ENCODE measurements at places on chromosomes 7 and 10. TPM values are rescaled to one million over a fixed set of nuclear protein-coding genes. Genes with fewer than 3 reads are reported as not detected.

DNA sequence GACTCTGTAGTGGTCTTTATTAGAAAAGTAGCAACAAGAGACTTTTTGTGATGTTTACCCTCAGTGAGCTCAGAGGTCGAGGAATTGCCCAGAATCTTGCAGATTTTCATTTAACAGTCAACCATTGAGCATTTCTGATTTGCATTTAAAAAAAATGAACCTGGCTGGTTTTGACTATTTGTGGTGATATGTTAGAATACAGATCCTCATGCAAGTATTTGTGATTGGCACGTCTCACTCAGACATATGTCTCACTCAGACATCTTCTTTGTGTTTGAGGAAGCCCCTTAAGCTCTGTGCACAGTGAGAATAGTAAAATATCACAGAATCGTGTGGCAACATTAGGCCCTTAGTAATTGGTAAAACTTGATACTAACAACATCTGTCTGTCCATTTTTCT is 113.2 kb downstream of the SND1 start:
- peaks cover 32% of the 10 kb centered on the region for H3K36me3 ChIP-seq
- H3K4me3 ChIP-seq = no peak overlapping the region
- no peak overlapping the region for H3K27ac ChIP-seq
- no peak for DNase-seq
- peaks cover 33% of the 10 kb centered on the region for H3K4me1 ChIP-seq
- no peaks in the 10 kb centered on the region for H3K27me3 ChIP-seq

DNA sequence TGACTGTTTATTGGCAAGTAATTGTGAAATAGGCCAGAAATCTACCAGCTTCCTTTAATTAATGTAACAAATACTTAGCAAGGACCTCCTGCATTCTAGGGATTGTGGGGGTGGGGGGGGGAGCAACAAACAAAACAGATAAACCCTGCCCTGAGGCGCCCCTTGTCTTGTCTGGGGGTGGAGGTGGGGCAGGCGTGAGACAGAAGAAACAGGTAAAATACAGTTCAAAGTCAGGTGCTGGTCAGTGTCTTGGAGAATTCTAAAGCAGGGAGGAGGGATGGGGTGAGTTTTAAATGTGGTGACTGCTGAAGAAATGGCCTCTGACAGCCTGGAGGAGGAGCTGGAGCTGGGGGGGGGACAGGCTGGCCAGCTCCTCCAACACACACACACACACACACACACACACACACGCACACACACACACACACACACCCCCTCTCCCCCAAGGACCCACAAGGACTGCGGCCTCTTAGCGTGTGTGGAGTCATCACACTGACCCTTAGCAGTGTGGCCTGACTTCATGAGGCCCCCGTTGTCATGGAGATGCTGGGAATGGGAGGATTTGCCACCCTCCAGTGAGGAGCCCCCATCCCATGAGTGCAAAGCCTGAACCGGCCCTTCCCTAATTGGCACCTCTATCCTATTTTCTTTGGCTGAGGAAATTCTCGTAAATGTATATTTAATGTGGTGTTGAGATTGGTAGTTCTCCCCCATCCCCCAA is 190.4 kb downstream of the MGMT start:
- DNase-seq = no peak
- no peak overlapping the region for H3K4me3 ChIP-seq
- no peaks in the 10 kb centered on the region for H3K27me3 ChIP-seq
- H3K27ac ChIP-seq = no peak overlapping the region
- H3K4me1 ChIP-seq = no peaks in the 10 kb centered on the region

DNA sequence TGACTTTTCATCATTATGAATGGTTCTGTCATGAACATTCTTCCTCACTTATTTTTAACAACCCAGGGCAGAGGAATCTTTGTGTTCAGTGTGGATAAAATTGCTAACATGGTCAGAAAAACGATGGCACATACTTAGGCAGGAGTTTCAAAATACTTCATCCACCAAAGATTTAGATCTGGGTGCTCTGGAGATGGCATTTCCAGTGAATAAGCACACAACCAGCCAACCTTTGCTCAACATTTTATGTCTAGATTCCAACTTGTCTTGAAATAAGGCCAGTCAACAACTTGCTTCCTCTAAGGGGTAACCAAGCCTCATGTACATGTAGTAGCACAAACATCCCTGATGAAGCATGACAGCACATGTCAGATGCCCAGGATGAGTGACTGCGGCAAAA is 33.4 kb upstream of the ADRB1 start:
- no peak overlapping the region for H3K4me3 ChIP-seq
- no peaks in the 10 kb centered on the region for H3K4me1 ChIP-seq
- DNase-seq = no peak
- H3K27ac ChIP-seq = no peak overlapping the region

- H3K4me1 ChIP-seq = peaks cover 14% of the 10 kb centered on the region
- H3K27ac ChIP-seq = no peak overlapping the region
- no peak overlapping the region for H3K4me3 ChIP-seq
- H3K27me3 ChIP-seq = no peaks in the 10 kb centered on the region
- no peak for DNase-seq
Measured at GRCh38 chr10:30587522-30588031, 42.0 kb downstream of the LYZL2 start.

DNA sequence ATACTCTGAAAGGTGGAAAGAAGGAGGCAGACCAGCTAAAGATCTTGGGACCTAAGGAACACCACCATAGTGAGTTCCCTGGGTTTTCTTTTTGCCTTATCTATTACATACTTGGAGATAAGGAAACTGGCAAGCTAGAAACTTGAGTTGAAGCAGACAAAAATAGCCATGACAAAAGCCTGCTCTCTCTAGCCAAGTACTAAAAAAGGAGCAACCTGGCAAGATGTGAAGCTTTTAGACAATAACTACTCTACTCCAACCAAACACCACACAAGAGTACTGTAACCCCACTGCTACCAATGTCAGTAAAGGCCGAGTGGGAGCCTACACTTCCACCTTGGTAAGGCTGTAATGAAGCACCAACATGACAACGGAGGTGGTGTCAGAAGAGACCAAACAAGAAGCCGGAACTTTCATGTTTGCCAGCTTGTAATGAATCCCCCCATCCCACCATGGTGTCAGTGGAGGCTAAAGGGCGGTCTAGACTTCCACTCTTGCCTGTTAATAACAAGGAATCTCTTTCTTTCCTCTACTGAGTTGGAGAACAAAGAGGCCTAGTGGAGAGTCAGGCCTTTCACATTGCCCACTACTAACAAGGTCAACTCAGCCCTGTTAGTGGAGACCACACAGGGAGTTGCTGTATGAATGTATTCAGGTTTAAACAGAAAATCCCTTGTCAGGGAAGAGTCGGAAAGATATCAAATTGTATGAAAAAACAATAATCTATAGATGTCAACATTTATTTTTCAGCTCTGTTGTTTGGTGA is 55.8 kb upstream of the DYNC1I1 start:
- no peak overlapping the region for H3K4me3 ChIP-seq
- no peaks in the 10 kb centered on the region for H3K27me3 ChIP-seq
- no peak for DNase-seq
- H3K4me1 ChIP-seq = no peaks in the 10 kb centered on the region

DNA sequence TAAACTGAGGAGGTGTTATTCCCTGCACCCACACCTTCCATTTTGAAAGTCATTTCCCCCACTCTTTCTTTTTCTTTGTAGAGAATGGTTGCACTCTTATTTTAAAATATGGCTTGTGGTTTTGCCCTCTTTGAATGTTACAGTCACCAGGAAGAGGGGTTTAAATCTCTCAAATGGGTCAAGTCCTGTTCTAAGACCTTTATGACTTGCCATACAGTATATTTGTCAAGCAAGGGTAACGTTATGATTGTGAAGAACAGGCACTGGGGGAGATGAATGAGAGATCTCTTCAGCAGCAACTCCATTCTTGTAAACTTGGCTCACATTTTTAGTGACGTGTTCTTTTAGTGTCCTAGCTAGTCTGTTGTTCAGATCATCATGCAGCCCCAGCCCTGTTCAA is 634.7 kb downstream of the KCNMA1 start:
- DNase-seq = no peak
- H3K27me3 ChIP-seq = peaks cover 4% of the 10 kb centered on the region
- no peaks in the 10 kb centered on the region for H3K36me3 ChIP-seq
- H3K4me1 ChIP-seq = no peaks in the 10 kb centered on the region
- H3K4me3 ChIP-seq = no peak overlapping the region

DNA sequence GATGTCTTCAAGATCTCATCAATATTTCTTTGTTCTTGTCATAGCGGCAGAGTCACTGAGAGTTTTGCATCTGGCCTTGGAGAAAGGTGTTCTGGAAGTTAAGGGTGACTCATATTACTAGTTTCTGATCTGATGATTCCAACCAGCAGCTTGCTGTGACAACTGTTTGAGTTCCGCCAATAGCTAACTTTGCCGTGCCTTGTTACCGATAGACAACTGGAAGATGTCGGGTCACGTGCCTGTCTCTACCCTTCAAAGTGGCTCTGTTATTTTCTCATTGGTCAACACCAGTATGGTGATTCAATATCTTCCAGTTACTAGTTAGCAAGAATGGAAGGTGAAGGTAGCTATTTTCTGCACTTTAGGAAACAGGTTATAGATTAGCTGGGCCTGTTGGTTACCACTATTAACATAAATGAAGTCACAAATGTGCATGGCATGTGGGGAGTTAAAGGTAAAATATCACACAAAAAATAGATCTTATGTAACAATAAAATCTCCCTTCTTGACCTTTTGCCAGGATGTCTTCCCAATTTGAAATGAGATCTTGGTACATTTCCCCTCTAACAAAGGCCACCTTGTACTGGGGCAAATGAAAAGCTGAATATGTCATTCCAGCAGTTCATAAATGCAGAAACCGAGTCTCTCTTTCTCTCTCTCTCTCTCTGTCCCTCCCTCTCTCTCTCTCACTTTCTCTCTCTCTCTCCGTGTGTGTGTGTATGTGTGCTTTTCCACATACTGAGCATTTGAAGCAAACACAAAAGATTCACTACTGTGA is 2.6 kb upstream of the MGAM2 start:
- no peak overlapping the region for H3K4me3 ChIP-seq
- peaks cover 2% of the 10 kb centered on the region for H3K27me3 ChIP-seq
- H3K4me1 ChIP-seq = no peaks in the 10 kb centered on the region
- no peaks in the 10 kb centered on the region for H3K36me3 ChIP-seq

DNA sequence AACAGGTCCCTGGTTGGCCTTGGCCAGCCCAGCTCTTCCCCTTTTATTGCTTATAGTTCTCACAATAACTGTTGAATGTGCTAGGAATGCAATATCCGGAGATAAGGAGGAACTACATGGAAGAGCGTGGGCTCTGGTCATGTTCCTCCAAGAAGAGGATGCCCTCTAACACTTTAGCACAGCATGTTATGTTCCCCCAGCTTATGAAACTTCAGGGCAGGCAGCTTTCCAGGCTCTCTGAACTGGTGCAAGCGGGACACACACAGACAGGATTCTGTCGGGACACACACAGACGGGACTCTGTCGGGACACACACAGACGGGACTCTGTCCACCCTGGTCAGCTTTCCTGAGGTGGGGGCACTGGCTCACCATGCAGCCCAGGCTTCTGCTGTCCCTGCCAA is 141.6 kb downstream of the PKD1L1 start:
- no peak overlapping the region for H3K4me3 ChIP-seq
- peaks cover 2% of the 10 kb centered on the region for H3K27me3 ChIP-seq
- H3K4me1 ChIP-seq = no peaks in the 10 kb centered on the region
- no peaks in the 10 kb centered on the region for H3K36me3 ChIP-seq

- H3K27me3 ChIP-seq = no peaks in the 10 kb centered on the region
- H3K27ac ChIP-seq = no peak overlapping the region
- no peak for DNase-seq
- no peaks in the 10 kb centered on the region for H3K4me1 ChIP-seq
- no peaks in the 10 kb centered on the region for H3K36me3 ChIP-seq
Measured at GRCh38 chr7:79063019-79063698, 390.3 kb downstream of the MAGI2 start.

DNA sequence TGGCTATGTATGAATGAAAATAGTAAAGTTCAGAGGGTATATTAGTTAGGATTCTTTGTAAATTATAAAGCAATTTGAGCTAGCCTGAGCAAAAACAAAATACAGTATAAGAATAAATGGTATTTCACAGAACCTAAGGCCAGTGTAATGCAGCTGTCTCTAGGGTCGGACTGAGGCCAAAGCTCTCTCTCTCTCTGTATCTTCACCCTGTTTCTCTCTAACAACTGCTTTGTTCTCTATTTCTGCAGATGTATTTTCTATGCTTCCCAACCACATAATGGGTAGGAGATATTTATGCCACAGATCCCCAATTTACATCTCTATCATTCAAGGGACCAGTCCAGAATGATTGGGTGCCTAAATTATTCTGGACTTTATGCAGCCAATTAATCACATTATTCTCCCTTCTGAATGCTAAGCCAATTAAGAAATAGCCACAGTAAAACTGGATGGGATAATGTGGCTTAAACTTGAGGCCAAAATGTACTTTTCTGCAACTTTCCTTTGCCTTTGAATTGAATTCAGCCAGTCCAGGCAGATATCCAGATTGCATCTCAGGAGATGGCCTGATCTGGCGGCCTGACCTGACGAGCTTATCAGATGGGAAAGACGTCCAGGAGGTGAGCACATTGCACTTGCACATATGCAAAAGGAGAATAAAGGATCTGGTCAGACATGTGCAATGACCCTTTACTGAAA is 24.6 kb upstream of the IMMP2L start:
- DNase-seq = no peak
- no peaks in the 10 kb centered on the region for H3K36me3 ChIP-seq
- H3K4me1 ChIP-seq = peaks cover 7% of the 10 kb centered on the region
- no peak overlapping the region for H3K27ac ChIP-seq
- H3K4me3 ChIP-seq = no peak overlapping the region

- H3K27me3 ChIP-seq = peaks cover 91% of the 10 kb centered on the region
- H3K4me1 ChIP-seq = peaks cover 44% of the 10 kb centered on the region
- no peak within 1 kb of the TSS for H3K4me3 ChIP-seq
- H3K36me3 ChIP-seq = peaks cover 4% of the 10 kb centered on the region
Measured at GRCh38 chr10:99532687-99533495, at the start of gene NKX2-3. Gene NKX2-3 (plus strand): TSS chr10:99532942. CDS start chr10:99533132, 190 bp downstream.

GRCh38 chr7:98133181-98133580 is 26.5 kb downstream of the LMTK2 start:
- peaks cover 8% of the 10 kb centered on the region for H3K27me3 ChIP-seq
- H3K4me3 ChIP-seq = peak overlapping the region; percentile 33
- H3K27ac ChIP-seq = no peak overlapping the region
- peaks cover 42% of the 10 kb centered on the region for H3K4me1 ChIP-seq

DNA sequence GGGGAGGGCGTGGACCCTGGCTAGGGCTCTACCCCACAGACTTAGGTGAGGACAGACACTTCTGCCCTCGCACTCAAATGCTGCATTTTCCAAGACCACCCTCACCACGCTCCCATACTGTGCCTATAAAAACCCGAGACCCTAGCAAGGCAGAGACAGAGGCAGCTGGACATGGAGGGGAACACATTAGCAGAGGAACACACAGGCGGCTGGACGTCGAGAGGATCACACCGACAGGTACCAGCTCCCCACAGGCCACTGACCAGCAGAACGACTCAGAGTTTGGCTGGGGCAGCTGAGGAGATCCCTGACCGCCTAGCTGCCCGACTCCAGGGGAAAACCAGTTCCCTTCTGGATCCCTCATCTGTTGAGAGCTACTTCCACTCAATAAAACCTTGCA is 338.2 kb upstream of the SMIM30 start:
- H3K27me3 ChIP-seq = no peaks in the 10 kb centered on the region
- no peaks in the 10 kb centered on the region for H3K36me3 ChIP-seq

- H3K4me3 ChIP-seq = no peak overlapping the region
- no peaks in the 10 kb centered on the region for H3K4me1 ChIP-seq
- no peaks in the 10 kb centered on the region for H3K36me3 ChIP-seq
- no peak overlapping the region for H3K27ac ChIP-seq
Measured at GRCh38 chr10:51047857-51048256, 26.4 kb upstream of the PRKG1 start.

The LHPP gene
- total RNA-seq = 17.6 TPM

The GLCCI1 gene
- total RNA-seq = 25.4 TPM

The SORCS3 gene
- not detected for total RNA-seq

The MET gene
- total RNA-seq = 0.65 TPM

The CLRN3 gene
- total RNA-seq = not detected

The GPNMB gene
- 0.38 TPM for total RNA-seq

The SPDYE16 gene
- total RNA-seq = 0.18 TPM
